ENCODE measurements at places on chromosomes 6 and 20.
A peak's percentile ranks its signal among the peaks of the same experiment; 100 is the strongest.

- no peak for DNase-seq
These were observed 554.4 kb downstream of the KIF16B start for GRCh38 chr20:16018881-16019280.

- no peak for DNase-seq
These were observed 113.2 kb downstream of the PRDM1 start for GRCh38 chr6:106199331-106199730.

DNA sequence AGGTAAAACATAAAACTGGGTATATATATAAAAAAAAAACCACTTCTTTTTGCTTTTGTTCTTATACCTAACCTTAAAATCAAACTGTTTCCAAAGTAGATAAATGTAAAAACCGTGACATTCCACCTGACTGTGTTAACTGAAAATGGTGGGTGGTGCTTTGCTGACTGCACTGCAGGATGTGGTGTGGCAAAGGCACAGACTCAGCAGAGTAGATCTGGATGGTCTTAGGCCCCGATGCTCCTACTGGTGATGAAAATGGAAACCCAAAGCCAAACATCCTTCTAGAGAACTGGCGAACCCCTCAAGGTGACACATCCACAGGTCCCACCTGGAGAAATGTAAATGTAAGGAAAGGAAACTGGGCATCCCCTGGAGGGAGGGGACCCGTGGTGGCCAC, 8.9 kb downstream of the TGIF2 start:
- no peak for DNase-seq

DNA sequence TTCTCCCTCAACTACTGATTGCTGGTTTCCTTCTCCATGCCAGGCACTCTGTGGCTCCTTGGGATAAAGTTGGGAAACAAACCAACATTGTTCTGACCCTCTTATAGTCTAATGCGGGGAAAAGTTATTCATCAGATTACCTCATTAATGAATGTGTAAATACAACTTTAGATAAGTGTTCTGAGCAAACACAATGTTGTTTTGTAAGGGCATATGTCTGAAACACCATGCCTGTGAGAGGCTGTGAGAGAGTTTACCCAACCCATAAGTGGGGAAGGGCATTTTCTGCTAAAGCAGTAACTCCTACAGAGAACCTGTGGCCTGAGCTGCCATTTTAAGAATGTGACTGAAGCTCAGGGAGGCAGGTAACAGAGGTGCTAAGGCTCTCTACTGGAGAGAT, 283.5 kb downstream of the KHDC1L start:
- no peak for DNase-seq

- no peak for DNase-seq
These were observed 185.9 kb downstream of the PDE7B start for GRCh38 chr6:136037242-136037875.

DNA sequence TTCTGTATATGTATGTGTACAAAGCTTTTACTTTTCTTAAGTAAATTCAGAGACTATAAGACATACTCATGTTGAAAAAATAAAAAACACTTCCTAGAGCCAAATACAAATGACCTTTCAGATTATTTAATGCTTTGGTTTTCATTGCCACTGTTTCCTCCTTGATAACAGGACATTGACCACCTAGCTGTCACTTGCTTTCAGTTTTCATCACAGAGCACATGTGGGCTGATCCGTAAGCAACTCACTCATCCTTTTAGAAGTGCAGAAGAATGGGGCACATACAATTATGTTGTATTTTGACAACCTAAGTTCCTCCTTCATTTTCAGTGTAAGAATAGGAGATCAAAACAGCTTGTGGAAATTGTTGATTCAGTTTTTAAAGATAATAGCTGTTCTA, 6.2 kb downstream of the ZBTB2 start:
- no peak for DNase-seq

GRCh38 chr20:37384683-37385174, 38.8 kb downstream of the SRC start:
- DNase-seq: peak; percentile 62

DNA sequence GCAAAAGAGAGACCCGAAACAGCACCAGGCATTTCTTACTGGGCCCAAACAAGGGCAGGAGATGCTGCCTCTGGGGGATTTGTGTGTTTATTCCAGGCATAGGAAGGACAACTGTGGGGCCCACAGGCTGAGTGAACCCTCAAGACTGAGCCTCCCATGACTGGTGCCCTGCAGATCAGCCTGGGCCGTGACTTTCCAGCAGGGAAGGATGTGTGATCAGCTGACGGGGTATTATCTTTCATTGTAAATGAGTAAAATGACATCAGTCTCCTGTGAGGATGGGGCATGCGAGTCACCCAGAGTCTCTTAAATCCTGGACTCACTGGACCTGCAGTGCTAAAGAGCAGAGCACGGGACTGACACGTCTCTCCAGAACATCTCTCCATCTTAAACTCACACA, 3.9 kb upstream of the TEAD3 start:
- no peak for DNase-seq

GRCh38 chr20:5735845-5736510, 14.2 kb upstream of the SHLD1 start:
- DNase-seq: no peak

DNA sequence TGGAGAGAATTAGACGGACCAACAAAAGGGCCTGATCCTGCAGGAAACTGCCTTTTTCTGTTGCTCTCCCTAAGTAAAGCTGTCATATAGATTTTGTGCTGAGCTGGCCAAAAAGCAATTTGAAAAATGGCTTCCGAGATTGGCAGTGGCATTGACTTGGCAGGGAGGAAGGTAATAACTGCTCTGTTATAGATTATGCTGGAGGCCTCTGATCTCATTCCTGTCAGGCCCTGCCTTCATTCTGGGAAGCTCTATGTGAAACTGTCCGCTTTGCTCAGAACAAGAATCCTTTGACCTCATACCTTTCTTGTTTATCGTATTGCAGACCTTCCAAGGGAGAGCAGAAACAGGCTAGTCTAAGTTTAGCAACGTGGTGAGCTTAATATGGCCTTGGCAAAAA, 234.4 kb downstream of the PHACTR1 start:
- DNase-seq: no peak

DNA sequence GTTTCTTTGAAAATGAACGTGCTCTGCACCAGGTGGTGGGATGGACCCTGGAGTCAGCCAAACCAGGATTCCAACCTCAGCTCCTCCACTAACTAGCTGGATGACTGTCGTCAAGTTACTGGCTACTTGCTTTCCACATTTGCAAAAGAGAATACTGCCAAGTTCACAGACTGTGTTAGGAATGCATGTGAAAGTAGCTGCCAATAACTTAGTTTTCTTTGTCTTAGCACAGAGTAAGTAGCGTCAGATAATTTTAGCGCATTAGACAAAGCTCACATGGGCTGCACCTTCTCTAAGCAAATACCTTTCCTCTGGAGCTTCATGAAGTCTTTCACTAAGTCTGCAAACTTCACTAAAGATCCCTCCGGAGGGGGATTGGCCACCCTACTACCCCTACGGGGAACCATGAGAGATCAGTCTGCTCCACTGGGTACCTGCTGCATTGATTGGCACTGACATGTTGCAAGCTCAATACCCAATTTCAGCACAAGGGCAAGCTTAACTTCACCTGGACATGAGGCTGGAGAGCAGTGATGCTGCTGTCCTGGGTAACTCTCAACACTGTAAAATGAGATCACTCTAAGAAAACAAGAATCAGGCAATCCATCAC, 113.9 kb downstream of the MBOAT1 start:
- DNase-seq: no peak

GRCh38 chr20:46575394-46575793, 24.9 kb upstream of the OCSTAMP start:
- no peak for DNase-seq

DNA sequence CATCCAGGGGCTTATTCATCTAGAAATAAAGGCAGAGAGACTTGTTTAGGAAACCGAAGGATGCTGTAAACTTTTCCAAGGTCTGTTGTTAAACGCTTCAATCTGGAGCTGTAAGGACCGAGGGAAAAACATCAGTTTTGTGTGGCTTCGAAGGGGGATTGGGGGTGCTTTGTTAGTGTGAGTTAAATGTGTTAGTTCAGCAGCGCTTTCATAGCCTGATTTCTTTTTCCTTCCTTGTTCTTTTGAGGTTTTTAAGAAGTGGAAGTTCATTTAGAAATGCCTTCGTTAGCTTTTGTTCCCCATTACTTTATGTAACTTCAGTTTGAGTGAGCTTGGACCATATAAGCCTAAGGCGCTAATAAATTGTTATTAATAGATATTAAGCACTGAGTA, 1.5 kb downstream of the ANKS1A start:
- DNase-seq: no peak

- DNase-seq: peak; percentile 76
These were observed 55.0 kb downstream of the GNAS start for GRCh38 chr20:58907320-58908137.

- DNase-seq: no peak
These were observed 13.9 kb downstream of the ACTR5 start for GRCh38 chr20:38762174-38762573.

DNA sequence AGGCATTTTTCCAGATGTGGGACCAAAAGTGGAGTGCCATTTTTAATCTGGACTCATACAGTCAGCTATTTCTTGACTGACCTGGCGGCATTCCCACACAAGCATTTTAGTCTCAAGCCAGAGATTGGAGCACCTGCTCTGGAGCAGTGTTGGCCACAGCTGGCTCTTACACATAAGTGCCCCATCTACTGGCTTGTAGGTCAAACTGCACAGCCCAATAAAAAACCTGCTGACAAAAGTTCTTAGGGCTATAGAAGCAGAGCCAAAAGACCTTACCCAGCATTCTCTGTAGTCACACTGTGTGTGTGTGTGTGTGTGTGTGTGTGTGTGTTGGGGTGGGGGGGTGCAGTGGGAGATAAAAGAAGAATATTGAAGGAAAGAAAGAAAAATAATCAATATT, 38.6 kb upstream of the SENP6 start:
- DNase-seq: no peak

DNA sequence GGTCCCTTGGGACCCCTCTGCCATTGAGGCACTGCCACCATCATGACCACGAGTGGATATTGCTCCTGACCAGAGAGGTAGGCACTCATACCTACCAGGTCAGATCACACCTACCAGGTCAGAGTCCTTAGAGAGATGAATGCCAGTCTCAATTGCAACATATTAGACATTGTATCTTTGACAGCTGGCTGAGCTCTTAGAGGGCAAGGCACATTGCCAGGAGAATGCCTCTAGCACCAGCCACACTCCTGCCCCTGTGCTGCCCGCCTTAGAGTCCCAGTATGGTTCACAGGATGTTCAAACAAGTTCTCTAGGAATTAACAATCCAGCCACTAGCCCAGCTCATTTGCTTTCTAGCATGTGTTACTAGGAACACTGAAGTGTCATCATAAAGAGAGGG, 65.9 kb downstream of the TMEM244 start:
- DNase-seq: no peak

DNA sequence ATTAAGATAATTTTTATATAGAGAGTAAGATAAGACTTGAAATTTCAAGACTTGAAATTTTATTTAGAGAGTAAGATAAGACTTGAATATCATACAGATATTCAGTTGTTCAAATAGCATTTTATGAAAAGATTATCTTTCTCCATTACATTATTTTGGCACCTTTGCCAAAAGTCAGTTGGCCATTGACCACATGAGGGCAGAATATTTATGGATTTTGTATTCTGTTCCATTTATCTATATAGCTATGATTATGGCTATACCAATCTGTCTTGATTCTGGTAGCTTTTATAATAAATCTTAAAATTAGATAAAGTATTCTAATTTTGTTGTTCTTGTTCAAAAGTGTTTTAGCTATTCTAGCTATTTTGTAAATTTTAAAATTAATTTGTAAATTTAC, 537.9 kb upstream of the GJE1 start:
- no peak for DNase-seq

GRCh38 chr6:152552616-152553209, 84.4 kb downstream of the SYNE1 start:
- no peak for DNase-seq

GRCh38 chr6:139981768-139982181, 607.3 kb upstream of the CITED2 start:
- DNase-seq: no peak

- no peak for DNase-seq
These were observed 300.5 kb downstream of the KCNQ5 start for GRCh38 chr6:72922401-72922800.

- DNase-seq: no peak
These were observed 187.6 kb downstream of the SOX4 start for GRCh38 chr6:21781128-21781527.

DNA sequence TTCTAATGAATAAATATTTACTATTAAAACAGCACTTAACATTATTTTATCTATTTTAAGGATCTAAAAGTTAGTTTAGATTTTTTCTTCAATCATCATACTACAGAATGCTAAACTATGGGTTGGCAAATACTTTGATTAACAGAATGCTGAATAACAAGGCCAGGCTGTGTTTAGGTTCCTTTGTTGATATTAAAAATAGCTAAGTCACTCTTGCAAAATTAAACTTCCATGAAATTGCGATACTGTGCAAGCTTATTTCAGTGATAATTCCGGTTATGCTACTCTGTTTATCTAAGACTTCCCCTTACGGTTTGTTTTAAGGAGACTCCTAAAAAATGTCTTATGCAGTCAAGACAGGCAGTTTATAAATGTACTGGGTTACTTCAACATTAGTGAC, 2.8 kb downstream of the RNF24 start:
- no peak for DNase-seq

- no peak for DNase-seq
These were observed 29.5 kb downstream of the GHRH start for GRCh38 chr20:37231947-37232630.

DNA sequence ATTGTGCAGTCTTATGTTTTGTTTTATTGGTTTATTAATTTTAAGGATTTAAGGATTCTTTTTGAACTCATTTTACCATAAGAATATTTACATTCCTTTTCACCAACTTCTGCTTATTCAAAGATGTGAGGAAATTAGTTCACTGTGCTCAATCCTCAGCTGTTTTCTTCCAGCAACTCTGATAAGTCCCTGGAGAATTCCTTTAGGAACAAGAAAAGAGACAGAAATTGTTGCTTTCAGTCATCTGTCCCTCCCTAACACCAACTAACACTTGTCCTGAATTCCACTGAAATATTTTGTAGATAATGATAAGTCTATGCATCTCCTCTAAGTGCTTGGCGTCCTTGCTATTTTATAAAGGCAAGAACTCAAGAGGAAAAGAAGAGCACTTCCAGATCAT, 334.8 kb upstream of the MARCKS start:
- no peak for DNase-seq

Data from GM18507 (cell line).